ENCODE measurements at places on chromosomes 13 and 19.

DNA sequence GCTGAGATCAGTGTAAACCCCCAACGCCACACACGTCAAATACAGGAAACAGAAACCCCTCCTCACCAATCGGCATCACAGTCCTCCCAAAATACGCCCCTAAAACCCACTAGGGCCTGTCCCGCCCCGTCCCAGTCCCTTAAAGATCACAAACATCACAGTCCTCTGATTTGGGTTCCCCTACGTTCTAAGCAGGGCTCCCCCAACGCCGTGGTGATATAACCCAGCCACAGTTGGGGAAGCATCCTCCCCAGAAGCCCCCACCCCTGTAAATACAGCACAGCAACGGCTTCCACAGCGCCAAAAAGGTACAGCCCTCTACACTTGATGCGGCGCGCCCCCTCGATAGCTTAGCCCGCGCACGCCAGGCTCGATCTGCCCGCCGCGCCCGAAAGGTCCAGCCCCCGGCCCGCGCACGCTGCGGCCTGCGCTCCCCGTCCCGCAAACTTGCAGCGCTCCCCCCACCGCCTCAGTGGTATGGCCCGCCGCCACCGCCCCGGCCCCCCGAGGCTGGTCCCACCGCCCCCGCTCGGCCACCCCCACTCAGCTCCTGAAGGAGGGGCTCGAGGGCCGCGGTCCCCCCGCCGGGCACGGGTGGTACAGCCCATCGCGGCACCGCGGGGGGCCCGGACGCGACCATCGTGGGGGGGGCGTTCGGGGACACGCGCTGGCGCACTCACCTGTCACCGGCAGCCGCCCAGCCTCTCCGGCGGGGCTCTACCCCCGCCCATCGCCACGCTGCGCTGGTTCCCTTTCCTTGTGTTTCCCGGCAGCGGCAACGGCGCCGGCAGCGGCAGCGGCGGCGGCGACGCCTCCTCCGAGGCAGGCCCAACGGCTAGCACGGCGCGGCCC, at the start of gene AKT2:
AKT2 (minus strand) TSS at position 845 of the 852 bp plus-strand sequence. CDS start 20,078 bp downstream, outside the sequence.
- DNase-seq = peak; percentile 76

DNA sequence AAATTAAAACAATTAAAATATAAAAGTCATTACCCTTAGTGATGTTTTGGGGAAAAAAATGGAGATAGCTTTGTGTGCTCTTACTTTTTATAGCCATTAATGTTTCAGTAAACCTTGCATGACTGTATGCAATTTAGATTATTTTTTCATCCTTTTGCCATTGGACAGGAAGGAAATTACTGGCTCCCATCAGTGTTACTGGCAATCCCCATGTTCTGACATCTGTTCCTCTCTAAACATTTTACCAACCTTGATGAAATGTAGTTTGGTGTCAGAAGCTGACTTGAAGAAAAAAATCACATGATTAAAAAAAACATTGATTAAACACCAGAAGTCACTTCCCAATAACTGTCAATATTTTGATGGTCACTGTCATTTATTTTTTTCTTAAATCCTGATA, 52.3 kb upstream of the ZNF536 start:
- no peak for DNase-seq

DNA sequence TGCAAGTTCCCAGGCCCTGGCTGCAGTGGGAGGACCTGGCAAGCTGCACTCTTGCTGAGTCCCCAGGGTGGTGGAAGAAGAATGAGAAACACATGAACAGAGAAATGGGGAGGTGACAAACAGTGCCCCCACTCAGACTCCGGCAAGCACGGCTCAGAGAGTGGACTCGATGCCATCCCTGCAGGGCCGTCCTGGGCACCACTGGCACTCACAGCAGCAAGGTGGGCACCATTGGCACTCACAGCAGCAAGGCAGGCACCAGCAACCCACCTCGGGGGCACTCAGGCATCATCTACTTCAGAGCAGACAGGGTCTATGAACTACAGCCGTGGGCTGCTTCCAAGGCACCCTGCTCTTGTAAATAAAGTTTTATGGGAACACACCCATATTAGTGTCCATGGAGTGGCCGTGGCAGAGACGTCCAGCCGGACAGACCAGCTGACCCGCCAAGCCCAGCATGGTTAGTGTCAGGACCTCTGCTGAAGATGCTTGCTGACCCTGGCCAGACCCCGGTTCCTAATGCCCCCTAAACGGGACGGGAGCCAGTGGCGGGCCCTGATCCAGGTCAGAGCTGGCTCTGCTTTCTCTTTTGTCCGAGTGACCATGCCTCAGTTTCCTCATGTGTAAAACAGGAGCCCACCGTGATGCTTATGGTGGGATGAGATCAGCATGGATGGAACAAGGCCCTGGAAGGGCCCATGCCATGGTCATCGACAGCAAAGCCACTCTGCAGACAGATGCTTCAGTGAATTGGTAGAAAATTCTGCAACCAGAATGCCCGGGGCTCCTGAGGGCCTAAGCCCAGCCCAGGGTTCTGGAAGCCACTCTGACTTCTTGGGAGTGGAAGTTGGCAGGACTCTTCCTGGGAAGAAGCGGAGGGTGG, 2.1 kb upstream of the F10 start:
- DNase-seq = no peak

DNA sequence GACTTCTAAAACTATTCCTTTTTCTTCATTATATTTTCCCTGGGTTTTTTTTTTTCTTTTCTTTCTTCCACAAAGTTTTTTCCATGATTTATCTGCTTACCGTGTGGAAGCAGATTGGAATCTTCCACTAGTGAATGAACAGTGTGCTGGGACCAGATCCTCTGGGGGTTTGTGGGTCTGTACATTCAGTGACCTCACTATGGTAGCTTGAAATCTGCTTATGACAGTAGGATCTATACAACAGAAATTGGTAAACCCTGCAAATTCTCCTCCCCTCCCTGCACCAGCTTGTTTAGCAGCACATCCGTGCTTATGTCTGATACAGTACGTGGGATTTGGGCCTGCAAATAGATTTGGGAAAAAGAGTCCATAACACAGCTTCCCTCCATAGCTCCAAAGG, 26.0 kb upstream of the MAB21L1 start:
- DNase-seq = no peak

DNA sequence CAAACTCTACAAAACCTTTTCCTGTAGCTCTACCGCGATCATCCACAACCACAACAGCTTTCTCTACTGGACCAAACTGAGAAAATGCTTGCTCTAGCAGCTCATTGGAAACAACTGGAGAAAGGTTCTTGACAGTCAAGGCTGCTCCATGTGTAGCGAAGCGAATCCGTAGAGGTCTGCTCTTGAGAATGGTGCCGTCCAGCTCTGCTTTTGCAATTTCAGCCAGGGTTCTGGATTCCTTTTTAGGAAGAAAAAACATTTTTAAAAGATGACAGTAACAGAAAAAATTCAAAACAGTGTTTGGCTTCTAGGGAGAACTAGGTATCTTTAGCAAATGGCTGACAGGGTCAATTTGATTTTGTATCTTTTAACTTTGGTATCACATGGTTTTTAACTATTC, 10.4 kb downstream of the PSPC1 start:
- peak; percentile 13 for DNase-seq

DNA sequence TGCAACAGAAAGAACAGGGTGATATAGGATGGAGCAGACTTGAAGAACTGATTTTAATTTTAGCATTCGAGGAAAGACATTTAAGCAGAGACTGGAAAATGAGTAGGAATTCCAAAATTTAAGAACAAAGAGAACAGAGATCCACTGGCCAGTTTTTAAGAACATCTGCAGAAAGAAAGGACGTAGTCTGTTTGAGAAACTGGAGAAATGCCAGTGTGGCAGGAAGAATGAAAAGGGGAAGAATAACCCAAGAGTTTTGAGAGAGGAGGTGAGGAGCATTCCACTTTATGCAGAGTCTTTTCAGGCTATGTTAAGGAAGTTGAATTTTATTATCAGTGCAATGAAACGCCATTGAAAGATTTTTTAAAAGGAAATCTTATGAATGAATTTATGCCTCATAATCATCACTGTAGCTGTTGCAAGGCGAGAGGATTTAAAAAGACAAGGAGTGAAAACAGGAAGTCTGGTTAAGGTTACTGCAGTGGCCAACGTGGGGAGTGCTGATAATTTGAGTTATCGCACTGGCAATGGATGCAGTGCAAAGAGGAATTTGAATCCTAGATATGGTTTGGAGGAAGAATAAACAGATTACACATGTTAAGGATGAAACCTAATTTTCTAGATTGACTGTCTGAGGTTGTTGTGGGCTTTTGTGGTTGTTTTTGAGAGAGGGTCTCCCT, 253.8 kb downstream of the DACH1 start:
- no peak for DNase-seq

DNA sequence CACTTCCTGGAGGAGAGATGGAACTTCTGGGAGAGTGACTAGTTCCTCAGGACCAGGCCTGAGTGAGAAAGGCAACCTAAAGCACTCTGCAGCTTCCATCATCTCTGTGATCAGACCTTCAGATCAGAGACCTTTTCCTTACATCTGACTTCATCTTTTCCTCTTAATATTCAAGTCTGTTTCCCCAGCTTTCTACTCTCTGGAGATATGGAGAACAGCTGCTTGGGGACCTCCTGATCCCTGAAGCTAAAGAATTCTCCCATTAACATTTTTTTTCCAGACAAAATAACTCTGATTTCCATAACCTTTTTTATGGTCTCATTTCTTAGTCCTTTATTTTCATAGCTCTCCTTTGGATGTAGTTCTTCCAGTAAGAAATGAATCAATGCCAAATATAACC, 133.4 kb upstream of the FNDC3A start:
- DNase-seq = no peak

DNA sequence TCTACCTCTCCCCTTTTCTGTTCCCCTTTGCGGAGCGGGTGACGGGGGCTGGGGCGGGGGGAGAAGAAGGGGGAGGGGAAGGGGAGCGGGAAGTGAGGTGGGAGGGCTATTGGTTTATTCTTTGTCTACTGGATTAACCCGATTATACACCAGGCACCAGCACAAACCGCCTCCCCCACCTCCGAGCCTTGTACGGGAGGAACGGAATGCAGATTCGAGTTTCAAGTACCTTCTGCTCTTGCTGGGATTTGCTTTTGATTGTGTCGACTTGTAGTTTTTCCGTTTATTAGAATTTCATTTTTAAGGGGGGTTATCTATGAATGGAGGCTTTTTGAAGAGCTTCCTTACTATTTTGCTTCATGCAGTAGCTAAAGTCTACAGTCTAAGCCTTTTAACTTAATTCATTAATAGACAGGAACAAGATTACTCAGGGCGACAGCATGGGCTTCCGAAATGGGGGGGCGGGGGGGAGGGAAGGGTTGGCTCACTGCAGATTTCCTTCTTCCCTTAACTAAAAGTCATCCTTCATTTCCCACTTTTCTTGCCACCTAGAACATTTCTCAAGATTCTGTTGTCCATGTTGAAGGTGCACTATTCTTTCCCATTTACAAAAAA, 937 bp upstream of the SPRY2 start:
- peak; percentile 27 for DNase-seq

- no peak for DNase-seq
Observed at GRCh38 chr19:13138171-13138915, 11.8 kb downstream of the STX10 start.

All from GM03348 (cell line).